ENCODE measurements at places on chromosomes 7 and 10.

DNA sequence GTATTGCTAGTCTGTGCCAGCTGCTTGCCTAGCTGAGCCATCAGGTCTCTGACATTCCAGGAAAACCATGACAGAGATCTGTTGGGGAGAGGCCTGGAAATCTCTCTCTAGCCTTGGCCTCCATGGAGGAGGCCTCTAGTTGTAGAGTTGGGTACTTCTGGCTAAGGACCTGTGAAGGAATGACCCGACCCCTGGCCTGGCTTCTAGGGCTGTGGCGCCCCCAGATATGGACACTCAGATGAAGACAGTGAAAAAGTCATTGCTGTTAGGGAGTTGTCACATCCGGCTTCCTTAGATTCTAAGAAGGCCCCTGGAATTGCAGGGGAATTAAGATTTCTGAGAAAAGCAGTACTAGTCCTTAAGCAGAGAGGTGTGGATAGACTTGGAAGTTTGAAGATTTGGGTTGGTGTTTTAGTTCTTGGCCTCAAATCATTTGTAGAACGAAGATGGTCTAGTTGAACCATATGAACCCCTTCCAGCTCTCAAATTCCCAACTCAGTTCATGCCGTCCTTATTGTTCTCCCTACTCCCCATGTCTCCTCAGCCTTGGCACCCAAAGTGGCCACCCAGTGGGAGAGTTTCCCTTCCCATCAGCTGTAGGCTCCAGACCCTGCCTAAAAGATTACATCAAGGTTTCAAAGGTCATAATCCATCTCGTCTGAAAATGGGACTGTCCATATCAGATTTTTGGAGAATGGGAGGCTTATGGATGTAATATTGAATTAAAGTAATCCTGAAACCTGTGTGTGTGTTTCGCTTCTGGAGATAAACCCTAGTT is 7.0 kb downstream of the HHEX start:
- DNase-seq = peak; percentile 39

DNA sequence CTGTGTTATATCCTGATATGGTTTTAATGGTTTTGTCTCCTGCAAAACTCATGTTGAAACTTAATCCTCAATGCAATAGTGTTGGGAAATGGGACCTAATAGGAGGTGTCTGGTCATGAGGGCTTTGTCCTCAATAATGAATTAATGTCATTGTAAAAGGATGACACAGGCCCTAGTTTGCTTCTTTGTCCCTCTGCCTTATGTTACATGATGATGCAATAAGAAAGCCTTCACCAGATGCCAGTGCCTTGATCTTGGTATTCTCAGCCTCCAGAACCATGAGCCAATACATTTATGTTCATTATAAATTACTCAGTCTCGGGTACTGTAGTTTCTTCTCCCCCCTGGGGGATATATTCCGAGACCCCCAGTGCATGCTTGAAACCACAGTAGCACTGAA is 1247.4 kb upstream of the SORCS1 start:
- DNase-seq = no peak

GRCh38 chr7:131525820-131526219 is 30.6 kb downstream of the PODXL start:
- no peak for DNase-seq

- no peak for DNase-seq
These were observed 5.7 kb downstream of the ATG9B start for GRCh38 chr7:151018421-151019129.

GRCh38 chr7:111138193-111138569 is 47.3 kb downstream of the LRRN3 start:
- DNase-seq = no peak
